T-helper 17 cell (primary cell): ENCODE measurements at places on chromosomes 7 and 10.

DNA sequence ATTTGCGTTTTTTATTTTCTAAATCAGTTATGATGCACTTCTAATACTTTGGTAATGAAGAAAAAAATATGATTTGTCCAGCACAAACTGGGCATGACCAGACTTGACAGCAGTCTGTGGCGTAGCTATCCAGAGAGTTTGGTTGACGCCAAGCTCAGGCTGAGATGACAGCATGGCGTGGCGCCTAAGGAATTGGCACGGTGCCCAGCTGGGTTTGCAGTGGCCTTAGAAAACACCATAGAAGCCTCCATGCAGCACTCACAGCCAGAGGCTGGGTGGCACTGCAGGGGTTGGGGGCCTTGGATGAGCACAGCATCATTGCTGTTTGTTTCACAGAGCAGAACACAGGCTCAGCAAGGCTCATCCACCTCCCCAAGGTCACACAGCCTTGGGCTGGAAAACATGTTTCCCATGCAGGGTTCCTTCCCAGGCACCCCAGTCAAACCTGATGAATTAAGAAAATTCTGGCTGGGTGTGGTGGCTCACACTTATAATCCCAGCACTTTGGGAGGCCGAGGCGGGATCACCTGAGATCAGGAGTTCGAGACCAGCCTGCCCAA lies 88.9 kb downstream of the GTF2IRD1 start:
- DNase-seq = no peak

DNA sequence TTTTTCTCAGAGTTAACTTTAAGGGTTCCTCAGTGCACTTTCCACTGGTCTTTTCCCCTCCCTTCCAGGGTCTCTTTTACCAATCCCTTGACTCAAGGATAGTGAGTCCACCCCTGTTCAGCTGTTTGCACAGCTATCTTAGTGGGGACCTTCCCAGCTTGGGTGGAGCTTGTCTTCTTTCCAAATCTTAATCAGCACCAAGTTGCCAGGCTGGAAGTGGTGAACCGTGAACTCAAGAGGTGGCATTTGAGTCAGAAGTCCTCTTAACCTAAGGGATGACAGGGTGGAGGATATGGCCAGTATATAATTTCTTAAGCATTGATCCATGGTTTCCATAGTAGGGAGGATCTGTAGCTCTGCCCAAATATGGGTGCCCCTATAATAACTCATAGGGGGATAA lies 25.0 kb downstream of the MAPK8 start:
- DNase-seq = no peak

DNA sequence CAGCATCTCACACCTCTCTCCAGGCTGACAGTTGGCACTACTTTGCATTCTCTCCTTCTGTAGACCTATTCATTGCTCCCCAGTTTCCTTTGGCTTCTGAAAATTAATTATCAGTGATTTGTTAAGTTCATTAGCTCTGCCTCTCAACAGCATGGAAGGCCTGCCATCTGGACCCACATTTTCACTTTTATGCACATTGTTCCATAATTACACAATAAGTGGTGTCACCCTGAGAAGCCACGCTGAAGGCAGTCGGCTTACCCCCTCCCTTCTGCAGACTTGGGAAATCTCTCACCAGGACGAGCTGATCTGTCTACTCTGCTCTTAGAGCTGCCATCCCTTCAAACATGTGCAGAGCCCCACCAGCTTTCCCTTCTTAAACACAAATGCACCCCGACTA lies 64.7 kb downstream of the SLIT1 start:
- DNase-seq = no peak

- no peak for DNase-seq
Measured at GRCh38 chr10:1002425-1003006, 14.3 kb downstream of the GTPBP4 start.

DNA sequence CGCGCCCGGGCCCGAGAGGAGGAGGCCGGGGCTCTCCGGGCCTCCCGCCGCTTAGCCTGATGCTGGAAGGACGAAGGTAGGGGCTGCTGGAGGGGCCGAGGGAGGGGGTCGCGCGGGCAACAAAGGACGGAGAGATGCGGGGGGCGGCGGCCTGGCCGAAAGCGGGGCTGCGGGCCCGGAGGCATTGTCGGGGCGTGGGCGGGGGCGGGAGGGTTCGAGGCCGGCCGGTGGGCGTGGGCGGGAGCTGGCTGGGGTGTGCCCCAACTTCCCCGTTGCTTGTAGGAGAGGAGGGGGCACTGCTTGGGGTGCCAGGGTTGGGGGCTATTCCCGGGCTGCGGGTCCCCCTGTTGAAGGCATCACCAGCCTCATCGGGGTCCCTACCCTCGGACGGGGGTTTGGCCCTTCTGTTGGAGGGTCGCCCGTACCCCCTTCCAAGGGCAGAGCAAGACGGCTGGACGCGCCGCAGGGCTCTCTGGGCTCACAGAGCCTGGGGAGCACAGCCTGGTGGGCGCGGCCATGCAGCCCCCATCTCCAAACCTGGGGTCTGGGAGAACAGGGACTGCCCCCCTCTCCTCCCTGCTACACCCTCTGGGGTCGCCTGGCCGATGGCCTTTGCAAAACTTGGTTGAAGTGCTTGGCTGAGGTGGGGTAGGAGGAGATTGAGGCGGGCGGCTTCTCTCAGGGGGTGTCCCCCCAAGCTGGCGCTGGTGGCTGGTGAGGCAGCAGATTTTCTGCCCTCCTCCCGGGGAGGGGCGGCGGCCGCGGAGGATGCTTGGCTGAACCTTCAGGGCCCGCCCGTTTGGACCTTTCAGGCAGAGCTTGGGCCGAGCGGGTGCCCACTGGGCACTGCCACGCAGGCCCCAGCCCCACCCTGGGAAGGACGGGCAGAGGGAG lies 699 bp downstream of the CLIP2 start:
- peak; percentile 21 for DNase-seq
